ENCODE measurements at places on chromosomes 6 and 20.

DNA sequence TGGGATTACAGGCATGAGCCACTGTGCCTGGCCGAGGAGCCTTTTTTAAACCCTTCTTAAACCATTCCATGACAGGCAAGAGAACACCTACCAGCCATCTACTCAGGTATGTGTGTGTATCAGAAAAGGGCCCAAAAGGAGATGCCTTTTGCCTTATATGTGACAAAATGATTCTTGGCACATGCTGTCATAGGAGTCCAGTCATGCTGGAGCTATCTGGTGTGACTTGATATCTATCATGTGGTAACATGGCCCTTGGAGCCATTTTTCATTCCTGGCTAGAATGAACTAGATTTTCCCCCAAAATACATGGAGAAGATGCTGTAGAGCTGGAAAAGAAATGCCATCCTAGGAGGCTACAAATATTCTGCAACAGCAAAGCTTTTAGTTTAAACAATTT is 129.1 kb downstream of the DST start:
- DNase-seq: no peak

DNA sequence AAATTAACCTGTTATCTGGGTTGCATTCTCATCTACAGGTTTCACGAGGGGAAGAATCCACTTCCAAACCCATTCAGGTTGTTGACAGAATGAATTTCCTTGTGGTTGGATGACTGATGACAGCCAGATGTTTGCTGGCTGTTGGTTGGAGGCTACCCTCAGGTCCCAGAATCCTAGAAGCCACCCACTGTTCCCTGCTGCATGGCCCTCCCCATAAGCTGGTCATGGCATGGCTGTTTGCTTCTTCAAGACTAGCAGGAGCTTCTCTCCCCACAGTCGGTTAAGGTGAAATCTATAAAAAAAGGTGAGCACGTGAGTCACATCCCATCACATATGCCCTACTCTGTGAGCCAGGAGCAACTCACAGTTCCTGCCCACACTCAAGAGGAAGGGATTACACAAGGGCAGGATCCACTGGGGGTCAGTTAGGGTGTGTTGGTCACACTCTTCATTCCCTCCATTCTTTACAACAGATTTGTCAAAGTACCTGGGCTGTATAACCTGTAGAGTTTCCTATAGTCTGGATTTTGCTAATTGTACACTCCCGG is 19.5 kb upstream of the RPS10 start:
- no peak for DNase-seq

- DNase-seq: no peak
Measured at GRCh38 chr6:166567813-166568212, 18.7 kb downstream of the RAMACL start.

- peak; percentile 78 for DNase-seq
Measured at GRCh38 chr6:157946865-157947532, 34.7 kb upstream of the SYNJ2 start.

DNA sequence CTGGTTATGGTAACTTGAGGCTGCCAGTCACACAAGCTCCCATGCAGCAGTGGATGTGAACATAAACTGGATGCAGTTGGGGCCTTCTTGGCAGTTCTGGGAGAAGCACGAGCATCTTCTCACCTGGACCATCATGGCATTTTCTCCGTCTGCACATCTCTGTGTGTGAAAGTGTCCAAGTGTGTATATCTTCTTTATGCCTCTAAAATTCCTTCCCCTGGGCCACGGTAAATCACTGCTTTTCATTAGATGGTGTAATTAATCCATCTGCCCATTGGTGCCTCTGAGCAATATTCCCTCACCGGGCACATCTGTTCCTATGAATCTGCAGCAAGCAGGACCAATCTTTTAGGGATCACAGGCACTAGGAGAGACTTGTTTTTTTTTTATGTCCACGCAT is 138.0 kb downstream of the MAP3K7 start:
- no peak for DNase-seq

DNA sequence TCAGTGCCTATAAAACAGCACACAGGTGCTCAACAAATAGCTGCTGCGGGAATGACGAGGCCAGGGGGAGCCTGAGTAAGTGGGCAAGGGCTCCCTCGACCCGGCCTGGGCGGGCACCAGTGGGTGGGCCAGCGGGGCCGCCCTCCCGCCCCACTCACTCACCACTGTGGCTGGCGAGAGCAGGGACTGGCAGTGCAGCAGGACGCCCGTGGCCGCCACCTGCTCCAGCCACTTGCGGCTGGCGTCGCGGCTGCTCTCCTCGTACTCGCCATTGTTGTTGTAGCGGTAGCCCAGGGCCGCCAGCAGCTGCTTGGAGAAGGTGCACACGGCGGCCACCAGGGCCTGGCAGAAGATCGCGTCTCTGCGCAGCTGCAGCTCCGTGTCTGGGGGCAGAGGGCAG is 191.5 kb downstream of the PREX1 start:
- DNase-seq: no peak

GRCh38 chr6:125597411-125598253 is 151.8 kb upstream of the HEY2 start:
- DNase-seq: no peak

DNA sequence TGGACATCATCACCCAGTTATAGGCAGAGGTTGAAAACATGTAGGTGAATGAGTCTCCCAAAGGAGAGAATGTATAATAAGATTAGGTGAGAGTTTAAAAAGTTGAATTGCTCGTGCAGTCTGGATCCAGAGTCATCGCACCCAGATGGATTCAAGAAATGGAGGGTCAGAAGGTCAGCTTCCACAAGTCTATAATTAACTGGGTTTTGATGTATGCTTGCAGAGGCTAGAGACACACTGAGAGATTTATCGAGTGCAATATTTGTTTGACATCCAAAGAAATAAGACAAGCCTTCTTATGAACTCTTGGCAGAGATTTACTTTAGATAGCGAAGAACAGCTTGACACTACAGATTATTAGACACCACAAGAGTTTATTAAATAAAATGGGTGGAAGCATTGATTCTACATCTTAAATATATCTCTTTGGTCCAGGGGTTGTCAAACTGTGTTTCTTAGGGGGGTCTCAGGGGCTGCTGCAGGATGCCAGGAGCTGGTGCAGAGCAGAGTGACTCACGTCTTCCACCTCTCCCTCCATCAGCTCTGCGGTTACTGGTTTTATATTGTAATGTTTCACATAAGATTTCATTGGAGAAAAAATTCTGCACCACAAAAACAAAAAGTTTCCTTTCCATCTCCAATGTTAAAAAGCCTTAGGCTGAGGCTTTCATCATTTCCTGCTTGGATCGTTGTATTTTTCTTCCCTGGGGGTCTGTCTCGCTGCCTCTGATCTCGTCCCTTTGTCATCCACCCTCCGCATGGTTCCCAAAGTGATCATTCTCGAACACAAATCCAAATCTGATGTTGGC is 176.2 kb upstream of the AHI1 start:
- no peak for DNase-seq

DNA sequence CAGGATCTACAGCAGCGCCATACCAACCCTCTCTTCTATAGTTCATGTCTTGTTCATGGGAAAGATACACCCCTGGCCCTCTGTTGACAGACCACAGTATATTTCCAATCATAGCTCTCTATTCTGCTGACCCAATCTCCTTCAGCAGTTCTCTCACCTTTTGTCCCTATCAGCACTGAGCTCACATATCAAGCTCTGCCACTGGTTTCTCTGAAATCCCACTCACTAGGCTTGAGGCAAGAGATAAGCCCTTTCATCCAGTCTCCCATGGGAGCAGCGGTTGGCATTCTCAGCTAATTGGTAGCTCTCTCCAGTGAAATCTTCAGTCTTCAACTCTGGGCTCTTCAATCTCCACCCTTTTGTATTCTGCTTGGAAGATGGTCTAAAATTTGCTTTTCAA is 313.4 kb downstream of the GJA1 start:
- DNase-seq: no peak

GRCh38 chr6:44727651-44728630 is 340.4 kb downstream of the CDC5L start:
- DNase-seq: no peak

DNA sequence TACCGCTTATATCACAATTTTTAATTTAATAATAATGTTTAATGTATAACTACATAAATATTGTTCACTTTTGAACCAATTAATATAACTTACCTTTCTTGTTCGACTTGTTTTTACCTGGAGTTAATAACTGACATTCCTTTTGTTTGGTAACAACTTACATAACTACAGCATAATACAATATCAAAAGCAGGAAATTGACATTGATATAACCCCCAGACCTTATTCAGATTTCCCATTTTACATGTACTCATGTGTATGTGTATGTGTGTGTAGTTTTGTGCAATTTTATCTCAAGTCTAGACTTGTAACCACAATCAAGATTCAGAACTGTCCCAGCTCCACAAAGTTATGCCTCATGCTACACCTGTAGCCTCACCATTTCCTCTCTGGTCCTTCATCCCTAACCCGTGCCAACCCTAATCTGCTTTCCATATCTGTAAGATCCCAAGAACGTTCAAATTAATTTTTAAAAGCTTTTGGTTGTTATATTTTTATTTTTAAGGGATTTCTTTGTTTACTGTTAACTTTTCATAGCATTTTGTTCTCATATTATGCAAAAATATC is 190.6 kb downstream of the MANEA start:
- no peak for DNase-seq

DNA sequence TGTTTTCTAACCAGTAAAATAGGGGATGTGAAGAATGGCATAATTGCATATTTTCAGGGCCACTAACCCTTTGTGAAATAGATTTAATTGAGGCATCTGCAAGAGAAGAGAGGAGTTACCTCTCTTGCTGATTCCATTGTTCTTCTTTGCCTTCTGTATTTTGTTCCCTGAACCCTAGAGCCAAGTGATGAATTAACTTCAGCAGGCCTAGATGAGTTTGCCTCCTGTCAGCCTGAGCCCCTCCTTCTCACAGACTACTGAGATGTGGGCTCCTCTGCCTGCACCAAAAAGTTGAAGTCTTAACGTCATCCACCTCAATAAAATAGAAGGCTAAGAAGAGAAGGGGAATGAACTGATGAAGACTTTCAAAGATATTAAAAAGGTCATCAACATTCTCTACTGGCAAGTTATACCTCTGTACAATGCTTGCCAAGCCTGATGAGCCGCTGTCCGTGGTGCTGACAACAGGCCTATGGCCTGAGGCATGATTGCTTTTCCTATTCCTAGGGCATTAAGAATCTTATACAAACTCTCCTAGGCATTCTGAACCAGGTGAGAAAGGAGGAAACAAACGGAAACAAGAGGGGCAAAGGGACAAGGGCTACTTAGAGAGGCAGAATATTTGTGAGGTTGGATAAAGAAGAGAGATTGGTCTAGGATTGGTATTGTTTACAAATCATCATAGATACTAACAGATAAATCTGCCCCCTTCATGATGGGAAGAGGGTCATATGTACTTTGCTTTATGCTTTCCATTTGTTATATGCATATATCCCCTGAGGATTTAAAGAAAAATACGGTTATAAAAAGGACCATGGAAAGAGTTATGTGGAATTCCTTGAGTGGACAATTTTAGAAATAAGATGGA is 46.8 kb downstream of the CD24 start:
- DNase-seq: peak; percentile 45

GRCh38 chr6:18463429-18463828 is 76.3 kb downstream of the RNF144B start:
- no peak for DNase-seq

DNA sequence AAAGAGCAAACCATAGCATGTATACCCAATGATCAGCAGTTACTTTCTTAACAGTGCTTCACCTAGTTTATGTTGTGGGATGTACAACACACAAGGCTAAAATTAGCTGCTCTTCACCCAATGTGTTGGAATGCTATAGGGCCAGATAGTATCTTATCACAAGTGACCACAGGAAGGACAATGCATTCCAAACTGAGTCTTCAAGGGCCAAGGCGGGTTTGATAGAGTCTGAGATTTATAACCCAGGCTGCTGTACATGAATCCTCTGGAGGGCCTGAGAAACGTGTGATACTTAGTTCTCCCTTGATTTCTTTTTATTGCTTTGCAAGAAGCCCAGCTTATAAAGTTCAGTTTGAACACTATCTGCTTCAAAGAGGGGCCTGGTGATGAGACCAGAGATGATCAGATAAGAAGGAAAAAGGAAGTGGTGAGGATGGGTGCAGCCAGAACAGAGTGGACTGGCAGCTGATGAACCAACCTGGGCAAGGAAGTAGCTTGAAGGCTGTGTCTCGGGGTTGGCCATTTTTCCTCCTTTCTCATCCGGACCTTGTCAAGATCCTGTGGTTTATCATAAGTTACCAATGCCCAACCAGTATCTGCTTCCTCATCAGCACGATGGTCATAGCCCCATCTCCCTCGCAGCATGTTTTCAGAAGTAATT is 62.2 kb upstream of the BMP2 start:
- no peak for DNase-seq

Data from common myeloid progenitor, CD34-positive (primary cell).